H1 (cell line): ENCODE measurements at places on chromosomes 4 and X.
A peak's percentile ranks its signal among the peaks of the same experiment; 100 is the strongest.

- no peak for DNase-seq
Observed at GRCh38 chr4:39062094-39062769, at the start of gene KLHL5. TSS of gene KLHL5 (plus strand) at chr4:39062232. CDS start at chr4:39062653, 421 bp downstream.

- no peak for DNase-seq
Observed at GRCh38 chrX:121579016-121579760, 531.8 kb downstream of the GLUD2 start.

GRCh38 chrX:1205681-1206611 is 6.5 kb downstream of the CRLF2 start:
- DNase-seq, result peak; percentile 65

GRCh38 chr4:177123811-177124210 is 185.9 kb upstream of the NEIL3 start:
- DNase-seq, result no peak

DNA sequence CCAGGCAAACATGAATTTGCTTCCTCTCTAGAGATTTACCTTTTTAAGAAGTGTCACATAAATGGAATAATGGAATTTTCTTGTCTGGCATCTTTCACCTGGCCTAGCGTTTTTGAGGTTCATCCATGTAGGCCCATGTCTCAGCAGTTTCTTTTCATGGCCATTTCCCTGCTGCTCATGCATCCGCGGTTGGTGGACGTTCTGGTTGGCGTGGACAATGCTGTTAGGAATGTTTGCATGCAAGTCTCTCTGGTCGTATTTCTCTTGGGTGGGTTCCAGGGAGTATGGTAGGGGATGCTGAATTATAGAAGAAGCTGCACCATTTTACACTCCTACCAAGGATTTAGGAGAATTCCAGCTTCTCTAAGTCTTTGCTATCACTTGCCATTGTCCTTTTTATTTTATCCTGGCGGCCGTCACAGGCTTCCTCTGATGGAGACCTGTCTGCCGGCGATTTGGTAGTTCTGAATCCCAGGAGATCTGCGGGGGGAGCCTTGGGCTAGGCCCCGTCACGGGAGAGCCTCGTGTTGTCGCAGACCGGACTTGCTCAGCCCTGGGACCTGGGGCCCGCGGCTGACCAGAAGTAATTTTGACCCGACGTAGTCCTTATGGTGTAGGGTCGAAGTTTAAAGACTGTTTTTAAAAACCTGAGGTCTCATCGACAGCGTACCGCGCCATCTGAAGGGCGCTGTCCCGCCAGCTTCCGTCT is 56.9 kb upstream of the TADA2B start:
- DNase-seq, result no peak
